Stimulated activated CD4-positive, alpha-beta T cell treated with anti-CD3 and anti-CD28 coated beads, TNF-alpha, amount 100 ng/mL, for 1 hour (primary cell): ENCODE measurements at places on chromosomes 5 and 9.

GRCh38 chr9:68705531-68706362 is 707 bp downstream of the PIP5K1B start:
- DNase-seq: no peak

- DNase-seq: no peak
Measured at GRCh38 chr9:114076237-114077161, 1.6 kb downstream of the AMBP start.

GRCh38 chr5:109249126-109249525 is 160.6 kb downstream of the PJA2 start:
- no peak for DNase-seq

DNA sequence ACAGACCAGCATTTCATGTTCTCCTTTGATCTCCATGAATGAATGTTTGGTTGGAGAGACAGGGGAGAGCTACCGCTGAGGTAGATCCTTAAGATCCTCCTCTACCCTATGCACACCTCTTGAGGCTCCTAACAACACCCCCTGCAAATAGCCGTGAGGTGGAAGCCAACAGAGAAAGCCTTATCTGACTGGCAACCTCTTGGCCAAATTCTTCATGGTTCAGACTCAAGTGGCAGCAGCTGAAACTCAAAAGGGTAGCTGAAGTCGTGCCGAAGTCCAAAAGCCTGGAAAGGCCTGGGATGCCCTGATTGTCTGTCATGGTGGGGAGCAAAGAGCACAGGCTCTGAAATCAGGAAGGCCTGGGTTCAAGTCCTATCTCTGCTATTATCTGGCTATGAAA is 184.9 kb downstream of the SEC61B start:
- DNase-seq: no peak

- DNase-seq: no peak
Measured at GRCh38 chr9:127838375-127839078, 15.9 kb downstream of the ENG start.

GRCh38 chr9:16680975-16681651 is 189.4 kb downstream of the BNC2 start:
- DNase-seq: no peak

DNA sequence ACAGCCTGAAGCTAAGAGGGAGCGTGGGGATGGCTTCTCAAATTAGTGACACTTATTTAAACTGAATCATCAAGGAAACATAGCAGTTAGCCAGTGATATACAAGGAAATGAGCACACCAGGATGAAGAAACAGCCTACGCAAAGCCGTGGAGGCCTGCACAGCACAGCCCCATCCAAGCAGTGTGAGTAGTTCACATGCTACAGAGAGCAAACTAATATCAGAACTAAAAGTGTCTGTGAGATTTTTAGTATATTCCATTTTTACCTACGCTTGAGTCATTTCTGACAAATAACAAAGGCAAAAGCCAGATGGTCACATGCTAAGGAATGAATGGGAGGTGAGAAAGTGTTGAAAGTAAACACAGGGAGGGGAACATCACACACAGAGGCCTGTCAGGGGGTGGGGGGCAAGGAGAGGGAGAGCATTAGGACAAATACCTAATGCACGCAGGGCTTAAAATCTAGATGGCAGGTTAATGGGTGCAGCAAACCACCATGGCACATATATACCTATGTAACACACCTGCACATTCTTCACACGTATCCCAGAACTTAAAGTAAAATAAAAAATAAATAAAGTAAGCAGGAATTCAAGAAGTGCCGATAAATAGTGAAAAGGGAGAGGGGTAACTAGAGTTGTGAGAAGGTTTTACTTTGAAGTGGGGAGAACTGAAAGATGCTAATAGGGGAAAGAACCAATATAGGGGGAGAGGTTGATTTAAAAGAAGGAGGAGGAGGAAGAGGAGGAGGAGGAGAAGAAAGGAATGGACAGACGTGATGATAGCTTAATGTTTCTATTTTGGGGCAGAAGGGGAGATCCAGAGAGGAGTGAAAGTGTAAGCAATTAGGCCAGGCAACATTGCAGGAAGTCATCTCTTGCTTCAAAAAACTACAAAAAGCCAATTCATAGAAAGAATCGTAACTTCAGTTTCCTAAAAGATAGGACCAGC is 100.9 kb upstream of the PTGER4 start:
- DNase-seq: peak; percentile 29

- no peak for DNase-seq
Measured at GRCh38 chr5:83107692-83108420, 30.5 kb downstream of the XRCC4 start.

DNA sequence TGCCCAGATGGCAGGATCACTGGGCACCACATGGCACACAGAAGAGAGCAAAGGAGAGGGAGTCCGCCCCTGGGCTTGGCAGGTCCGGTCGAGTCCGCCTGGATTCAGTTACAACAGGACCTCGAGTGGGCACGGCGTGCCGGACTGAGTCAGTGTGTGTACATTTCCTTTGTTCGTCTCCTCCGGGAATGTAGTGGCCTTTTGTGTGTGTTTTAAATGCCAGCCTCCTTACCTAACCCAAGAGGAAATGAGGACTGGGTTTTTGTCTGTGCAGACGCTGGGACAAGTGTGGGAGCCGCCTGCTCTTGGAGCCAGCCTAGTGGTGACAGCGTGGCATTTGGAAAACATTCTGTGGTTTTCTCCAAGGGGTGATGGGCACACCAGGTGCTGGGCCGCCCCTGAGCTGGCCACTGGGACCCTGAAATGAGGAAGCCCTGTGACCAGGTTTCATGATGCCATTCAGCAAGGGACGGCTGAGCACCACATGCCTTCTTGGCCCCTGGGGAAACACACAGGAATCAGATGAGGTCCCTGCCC is 9.6 kb downstream of the NEK6 start:
- no peak for DNase-seq

- DNase-seq: no peak
Measured at GRCh38 chr5:171821286-171821685, 35.7 kb downstream of the SMIM23 start.

DNA sequence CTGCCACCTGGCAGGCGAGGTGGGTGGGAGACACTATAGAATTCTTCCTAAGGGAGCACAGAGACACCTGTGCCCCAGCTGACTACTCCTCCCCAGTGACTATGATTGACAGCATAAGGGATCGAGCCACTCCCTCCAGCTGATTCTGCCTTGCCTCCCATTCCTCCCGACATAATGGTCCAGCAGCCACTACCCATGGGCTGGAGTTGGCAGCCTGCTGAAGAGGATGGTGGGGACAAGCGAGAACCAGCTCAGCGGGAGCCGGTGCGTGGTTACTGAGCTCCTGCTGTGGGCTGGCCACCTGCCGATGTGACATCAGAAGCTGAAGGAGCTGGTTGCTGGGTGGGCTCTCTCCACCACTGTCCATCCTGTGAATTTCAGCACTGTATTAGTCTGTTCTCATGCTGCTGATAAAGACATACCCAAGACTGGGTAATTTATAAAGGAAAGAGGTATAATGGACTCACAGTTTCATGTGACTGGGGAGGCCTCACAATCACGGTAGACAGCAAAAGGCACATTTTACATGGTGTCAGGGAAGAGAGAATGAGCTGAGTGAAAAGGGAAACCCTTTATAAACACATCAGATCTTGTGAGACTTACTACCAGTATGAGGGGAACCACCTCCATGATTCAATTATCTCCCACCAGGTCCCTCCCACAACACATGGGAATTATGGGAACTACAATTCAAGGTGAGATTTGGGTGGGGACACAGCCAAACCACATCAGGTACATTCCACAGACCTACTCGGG is 12.1 kb upstream of the NCS1 start:
- DNase-seq: no peak

GRCh38 chr5:150525163-150525562 is 17.2 kb downstream of the NDST1 start:
- no peak for DNase-seq

DNA sequence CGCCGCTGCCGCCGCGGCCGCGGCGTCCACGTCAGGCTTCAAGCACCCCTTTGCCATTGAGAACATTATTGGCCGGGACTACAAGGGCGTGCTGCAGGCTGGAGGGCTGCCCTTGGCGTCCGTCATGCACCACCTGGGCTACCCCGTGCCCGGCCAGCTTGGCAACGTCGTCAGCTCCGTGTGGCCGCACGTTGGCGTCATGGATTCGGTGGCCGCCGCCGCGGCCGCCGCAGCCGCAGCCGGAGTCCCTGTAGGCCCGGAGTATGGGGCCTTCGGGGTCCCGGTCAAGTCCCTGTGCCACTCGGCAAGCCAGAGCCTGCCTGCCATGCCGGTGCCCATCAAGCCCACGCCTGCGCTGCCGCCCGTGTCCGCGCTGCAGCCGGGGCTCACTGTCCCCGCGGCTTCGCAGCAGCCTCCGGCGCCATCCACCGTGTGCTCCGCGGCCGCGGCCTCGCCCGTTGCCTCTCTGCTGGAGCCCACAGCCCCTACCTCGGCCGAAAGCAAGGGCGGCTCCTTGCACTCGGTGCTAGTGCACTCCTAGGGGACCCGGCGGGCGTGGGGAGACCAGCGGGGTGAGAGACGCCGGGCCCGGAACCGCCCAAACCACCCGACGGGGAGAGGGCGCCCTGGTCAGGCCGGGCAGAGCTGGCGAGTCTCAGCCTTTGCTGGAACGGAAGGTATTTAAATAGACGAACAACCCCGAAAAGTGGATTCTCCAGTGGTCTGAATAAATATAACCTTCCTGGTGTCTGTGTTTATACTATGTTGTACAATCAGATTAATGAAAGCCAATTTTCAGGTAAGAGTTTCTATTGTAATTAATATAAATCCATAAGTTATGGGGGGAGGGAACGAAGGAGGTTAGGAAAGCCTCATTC is 1.2 kb downstream of the FOXB2 start:
- DNase-seq: no peak
